Testis (tissue), 5 donors: ENCODE measurements at places on chromosomes 5 and 9. TPM values are rescaled to one million over a fixed set of nuclear protein-coding genes. Genes with fewer than 3 reads are reported as not detected.

Gene UNC5A
- total RNA-seq = 1.7 TPM

Gene ARL14EPL
- not detected for total RNA-seq

Gene PCDHGB2
- 16.6 TPM for total RNA-seq

Gene MEGF10
- 5.1 TPM for total RNA-seq

Gene ALDOB
- total RNA-seq = not detected

Gene MARVELD2
- 6.9 TPM for total RNA-seq

Gene SLCO6A1
- total RNA-seq = 20.4 TPM

Gene JADE2
- 54.5 TPM for total RNA-seq

Gene EGFLAM
- total RNA-seq = 12.0 TPM

Gene ERGIC1
- 89.8 TPM for total RNA-seq

Gene LCN10
- total RNA-seq = 11.7 TPM

Gene ARID3C
- 0.37 TPM for total RNA-seq

Gene EGFL7
- total RNA-seq = 106 TPM

Gene TMOD1
- 3.9 TPM for total RNA-seq

Gene BTNL8
- total RNA-seq = 13.1 TPM

Gene HK3
- 6.3 TPM for total RNA-seq

Gene SSBP2
- 17.5 TPM for total RNA-seq

Gene MEIKIN
- total RNA-seq = 27.0 TPM

Gene IL9
- total RNA-seq = not detected

Gene CDX1
- total RNA-seq = 5.2 TPM

Gene GMCL2
- 9.8 TPM for total RNA-seq

Gene PCDH12
- 0.31 TPM for total RNA-seq

Gene PCDHB5
- 11.7 TPM for total RNA-seq

Gene RAI14
- 54.6 TPM for total RNA-seq

Gene KDM4C
- 48.8 TPM for total RNA-seq

Gene SPATA31C1
- 13.5 TPM for total RNA-seq

Gene PDE6A
- 4.6 TPM for total RNA-seq

Gene HAVCR1
- total RNA-seq = 1.7 TPM
